ENCODE measurements at places on chromosomes 12 and 14.

- H3K4me3 ChIP-seq, result no peak overlapping the region
- no peak for DNase-seq
- no peaks in the 10 kb centered on the region for H3K27me3 ChIP-seq
Observed at GRCh38 chr12:3723916-3724805, 28.7 kb downstream of the CRACR2A start.

GRCh38 chr14:42299692-42300091, 693.0 kb downstream of the LRFN5 start:
- no peak for DNase-seq
- H3K4me1 ChIP-seq, result no peaks in the 10 kb centered on the region
- H3K27ac ChIP-seq, result no peak overlapping the region
- H3K27me3 ChIP-seq, result no peaks in the 10 kb centered on the region
- no peak overlapping the region for H3K4me3 ChIP-seq

- DNase-seq, result no peak
- H3K36me3 ChIP-seq, result no peaks in the 10 kb centered on the region
- no peaks in the 10 kb centered on the region for H3K27me3 ChIP-seq
- no peaks in the 10 kb centered on the region for H3K4me1 ChIP-seq
Observed at GRCh38 chr12:78324234-78324633, 493.5 kb downstream of the NAV3 start.

GRCh38 chr12:88472248-88472647, 108.0 kb downstream of the KITLG start:
- no peak overlapping the region for H3K27ac ChIP-seq
- no peaks in the 10 kb centered on the region for H3K4me1 ChIP-seq
- no peaks in the 10 kb centered on the region for H3K27me3 ChIP-seq
